Fibroblast of skin of left quadriceps (primary cell): ENCODE measurements at places on chromosomes 13 and 19.
A peak's percentile ranks its signal among the peaks of the same experiment; 100 is the strongest.

GRCh38 chr19:49196527-49197240 lies 39.1 kb downstream of the TRPM4 start:
- no peak for DNase-seq

DNA sequence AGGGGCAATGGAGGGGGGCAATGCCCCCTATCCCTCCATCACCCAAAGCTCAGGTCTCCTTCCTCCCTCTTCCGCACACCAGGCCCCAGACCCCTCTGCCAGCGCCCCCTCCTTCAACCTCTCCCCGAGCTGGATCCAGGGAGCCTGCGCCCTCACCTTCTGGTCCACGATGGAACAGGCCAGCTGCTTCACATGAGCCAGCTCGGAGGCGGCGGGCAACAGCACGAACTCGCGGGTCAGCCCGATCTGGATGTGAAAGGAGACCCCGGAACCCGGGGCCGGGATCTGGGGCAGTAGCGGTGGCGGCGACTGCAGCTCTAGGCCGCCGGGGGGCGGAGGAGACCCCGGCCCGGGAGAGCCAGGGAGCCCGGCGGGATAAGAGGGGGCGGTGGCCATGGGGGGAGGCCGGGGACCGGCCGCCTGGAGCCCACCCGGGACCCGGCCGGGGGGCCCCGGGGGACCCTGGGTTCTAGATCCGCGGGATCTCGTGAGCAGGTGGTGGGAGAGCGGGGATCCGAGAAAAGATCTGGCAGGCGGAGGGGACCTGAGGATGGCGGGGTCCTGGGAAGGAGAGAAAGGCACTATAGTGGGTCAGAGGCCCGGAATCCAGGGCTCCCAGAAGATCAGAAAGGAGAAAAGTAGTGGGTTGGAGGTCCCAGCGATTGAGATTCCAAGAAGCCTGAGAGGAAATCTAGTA lies 791 bp downstream of the PRKD2 start:
- DNase-seq = no peak

DNA sequence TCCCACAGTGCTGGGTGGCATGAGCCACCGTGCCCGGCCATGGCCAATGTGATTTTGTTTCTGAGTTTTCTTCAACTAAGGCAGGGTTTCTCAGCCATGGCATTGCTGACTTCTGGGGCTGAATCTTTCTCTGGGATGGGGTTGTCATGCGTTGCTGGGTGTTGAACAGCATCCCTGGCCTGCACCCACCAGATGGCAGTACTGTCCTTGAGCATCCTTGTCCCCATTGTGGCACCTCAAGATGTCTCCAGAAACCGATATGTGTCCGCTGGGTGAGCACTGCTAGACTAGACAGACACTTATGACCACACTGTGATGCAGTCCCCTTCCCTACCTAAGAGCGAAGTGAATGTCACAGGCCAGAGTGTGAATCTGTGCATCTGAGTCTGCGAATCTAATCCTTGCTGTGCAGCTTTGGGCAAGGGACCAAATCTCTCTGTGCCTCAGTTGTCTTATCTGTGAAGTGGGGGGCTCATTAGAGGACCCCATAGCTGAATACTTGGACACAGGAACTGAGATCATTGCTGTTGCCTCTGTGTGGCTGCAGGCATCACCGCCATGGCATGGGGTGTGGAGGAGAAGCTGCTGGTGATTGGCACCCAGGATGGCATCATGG lies 50.3 kb upstream of the SIN3B start:
- DNase-seq = peak; percentile 3

GRCh38 chr13:76889254-76889653 lies 3.0 kb upstream of the KCTD12 start:
- DNase-seq = no peak

DNA sequence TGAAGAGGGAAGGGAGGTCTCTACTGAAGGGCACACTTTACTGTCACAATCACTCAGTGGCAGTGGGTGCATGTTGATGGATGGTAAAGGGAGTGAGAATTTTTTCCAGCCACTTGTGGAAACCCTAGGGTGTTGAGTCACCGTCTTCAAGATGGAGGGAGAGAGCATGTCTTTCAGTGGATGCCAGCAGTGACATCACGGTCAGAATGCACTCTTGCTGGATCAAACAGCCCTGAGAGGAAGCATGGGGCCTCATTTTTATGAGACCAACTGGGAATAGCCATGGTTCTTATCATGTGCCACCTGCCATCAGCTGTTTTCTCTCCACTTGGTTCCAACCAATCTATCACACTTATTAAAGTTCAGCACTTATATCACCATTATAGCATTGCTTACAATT lies 182.5 kb downstream of the KCNRG start:
- DNase-seq = no peak

- no peak for DNase-seq
Observed at GRCh38 chr13:28258417-28258816, 120.1 kb downstream of the PAN3 start.

GRCh38 chr13:40187841-40188591 lies 478.4 kb downstream of the FOXO1 start:
- no peak for DNase-seq

- DNase-seq = no peak
Observed at GRCh38 chr19:46296202-46296480, 701 bp upstream of the HIF3A start.

- DNase-seq = no peak
Observed at GRCh38 chr13:81874681-81875661, 1534.0 kb upstream of the SPRY2 start.

DNA sequence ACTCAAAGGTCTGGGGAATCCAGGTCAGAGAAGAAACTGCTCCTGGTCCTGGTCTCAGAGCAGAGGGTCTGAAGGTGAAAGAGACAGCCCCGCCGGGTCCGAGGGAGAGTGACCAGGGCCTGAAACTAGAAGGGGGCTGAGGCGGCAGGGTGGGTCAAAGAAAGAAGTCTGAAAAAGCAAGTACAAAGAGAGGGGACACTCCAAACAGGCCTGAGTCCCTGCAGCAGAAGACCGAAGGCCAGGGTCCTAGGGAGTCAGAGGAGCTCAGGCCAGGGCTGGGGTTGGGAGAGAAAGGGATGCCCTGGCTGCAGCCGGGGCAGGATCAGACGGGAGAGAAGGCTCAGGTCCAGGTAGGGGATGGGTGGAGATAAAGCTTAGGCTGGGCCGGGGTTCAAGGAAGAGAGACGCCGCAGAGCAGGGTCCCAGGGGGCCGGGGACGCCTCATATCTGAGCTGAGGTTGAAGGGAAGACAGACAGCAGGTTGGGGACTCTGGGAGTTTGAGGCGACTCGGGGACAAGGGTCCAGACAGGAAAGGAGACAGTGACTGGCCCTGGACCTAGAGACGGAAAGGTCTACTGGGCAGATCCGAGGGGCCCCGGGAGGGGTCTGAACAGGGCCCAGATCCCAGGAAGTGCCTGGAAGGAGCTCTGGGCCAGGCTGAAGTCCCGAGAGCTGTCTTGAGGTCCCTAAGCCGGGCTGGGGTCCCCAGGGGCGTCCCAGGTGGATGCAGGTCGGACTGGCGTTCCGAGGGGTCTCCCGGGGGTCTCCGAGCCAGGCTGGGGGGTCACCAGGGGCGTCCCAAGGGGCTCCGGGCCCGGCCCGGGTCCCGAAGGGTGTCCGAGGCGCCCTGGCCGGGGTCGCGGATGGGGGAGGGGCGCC lies 795 bp downstream of the MLLT1 start:
- DNase-seq = no peak

- DNase-seq = peak; percentile 65
Observed at GRCh38 chr19:7534531-7535046, 928 bp upstream of the PNPLA6 start.

- DNase-seq = no peak
Observed at GRCh38 chr13:27261396-27261795, 9.2 kb upstream of the RASL11A start.

DNA sequence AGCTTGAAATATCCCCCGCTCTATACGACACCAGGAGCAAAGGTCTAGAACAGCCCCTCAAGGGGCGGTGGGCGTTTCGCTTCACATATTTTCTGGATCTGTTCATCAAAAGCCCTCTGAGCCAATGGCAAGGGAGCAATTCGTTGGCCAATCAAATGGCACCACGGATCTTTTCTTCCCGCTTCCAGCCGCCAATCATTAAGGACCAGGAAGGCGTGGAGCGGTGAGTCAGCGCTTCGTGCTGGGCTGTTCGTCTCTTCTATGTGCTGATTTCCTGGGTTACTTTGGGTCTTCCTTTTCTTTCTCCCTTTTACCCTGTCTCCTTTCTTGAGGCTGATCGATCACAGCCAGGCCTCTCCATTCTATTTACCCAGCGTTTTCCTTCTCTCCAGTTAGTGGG lies at the start of gene NLRP4:
Gene NLRP4 (plus strand): TSS at position 201 of the 400 bp plus-strand sequence. CDS start 15,541 bp downstream, outside the sequence.
- no peak for DNase-seq

GRCh38 chr19:48491793-48492123 lies 19.9 kb downstream of the LMTK3 start:
- no peak for DNase-seq

DNA sequence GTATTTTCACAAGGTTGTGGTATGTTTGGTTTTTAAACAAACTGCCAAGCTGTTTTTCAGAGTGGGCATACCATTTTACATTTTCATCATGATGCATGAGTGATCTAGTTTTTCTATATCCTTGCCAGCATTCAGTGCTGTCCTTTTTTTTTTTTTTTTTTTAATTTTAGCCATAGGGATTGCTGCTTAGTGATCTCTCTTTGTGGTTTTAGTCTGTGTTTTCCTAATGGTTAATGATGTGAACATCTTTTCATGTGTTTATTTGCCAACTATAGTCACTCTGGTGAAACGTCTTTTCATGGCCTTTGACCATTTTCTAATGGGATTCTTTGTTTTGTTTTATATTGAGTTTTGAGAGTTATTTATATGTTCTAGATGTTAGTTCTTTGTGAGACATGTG lies 59.7 kb downstream of the SHISA2 start:
- DNase-seq = no peak

DNA sequence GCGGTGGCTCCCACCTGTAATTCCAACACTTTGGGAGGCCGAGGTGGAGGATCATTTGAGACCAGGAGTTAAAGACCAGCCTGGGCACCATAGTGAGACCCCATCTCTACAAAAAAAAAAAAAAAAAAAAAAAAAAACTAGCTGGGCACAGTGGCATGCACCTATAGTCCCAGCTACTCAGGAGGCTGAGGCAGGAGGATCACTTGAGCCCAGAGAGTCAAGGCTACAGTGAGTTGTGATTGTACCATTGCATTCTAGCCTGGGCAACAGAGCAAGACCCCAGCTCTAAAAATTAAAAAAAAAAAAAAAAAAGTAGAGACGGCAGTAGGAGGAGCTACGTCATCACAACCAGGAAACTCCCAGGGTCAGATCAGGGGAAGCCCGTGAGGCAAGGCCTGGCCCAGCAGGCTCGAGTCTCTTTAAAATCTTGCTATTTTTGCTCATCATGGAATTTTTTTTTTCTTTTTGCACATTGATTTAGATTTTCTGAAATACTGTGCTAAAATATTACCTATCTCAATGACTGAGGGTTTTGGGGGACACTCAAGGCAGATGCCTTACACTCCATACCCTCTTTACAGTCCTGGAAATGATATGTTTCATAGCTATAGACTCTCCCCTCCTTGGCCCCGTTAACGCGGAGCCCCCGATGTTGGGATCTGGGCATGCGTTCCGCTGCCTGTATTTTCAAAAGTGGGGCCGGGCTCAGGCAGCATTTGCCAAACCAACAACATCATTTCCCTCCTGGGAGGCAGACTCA lies 44.4 kb upstream of the USE1 start:
- DNase-seq = no peak

- DNase-seq = no peak
Observed at GRCh38 chr13:107069108-107069776, 501.3 kb upstream of the ARGLU1 start.

GRCh38 chr13:33172400-33172799 lies 113.2 kb downstream of the STARD13 start:
- no peak for DNase-seq

DNA sequence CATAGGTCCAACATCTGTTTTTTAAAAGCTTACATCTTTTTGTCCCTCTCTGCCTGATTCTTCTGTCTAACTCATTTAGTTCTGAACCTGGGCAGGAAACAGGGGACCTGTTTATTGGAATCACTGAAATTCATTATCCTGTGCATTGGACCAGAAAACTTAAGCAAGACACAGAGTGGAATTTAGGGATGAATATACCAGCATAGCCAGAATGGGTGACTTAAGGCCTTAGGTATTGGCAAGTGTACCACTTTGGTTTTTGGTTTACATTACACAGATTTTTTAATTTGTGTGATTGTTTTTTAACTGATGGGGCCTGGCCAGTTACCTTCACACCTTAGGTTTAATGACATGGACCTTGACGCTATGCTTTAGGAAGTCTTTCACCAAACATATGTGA lies 232.5 kb downstream of the GPC5 start:
- no peak for DNase-seq

- no peak for DNase-seq
Observed at GRCh38 chr13:108003626-108004025, 211.7 kb downstream of the LIG4 start.

- no peak for DNase-seq
Observed at GRCh38 chr19:48680436-48681126, 7.8 kb upstream of the NTN5 start.

GRCh38 chr19:55392820-55393761 lies 7.4 kb downstream of the RPL28 start:
- no peak for DNase-seq

- DNase-seq = no peak
Observed at GRCh38 chr13:22665506-22665905, 515.3 kb upstream of the SGCG start.

DNA sequence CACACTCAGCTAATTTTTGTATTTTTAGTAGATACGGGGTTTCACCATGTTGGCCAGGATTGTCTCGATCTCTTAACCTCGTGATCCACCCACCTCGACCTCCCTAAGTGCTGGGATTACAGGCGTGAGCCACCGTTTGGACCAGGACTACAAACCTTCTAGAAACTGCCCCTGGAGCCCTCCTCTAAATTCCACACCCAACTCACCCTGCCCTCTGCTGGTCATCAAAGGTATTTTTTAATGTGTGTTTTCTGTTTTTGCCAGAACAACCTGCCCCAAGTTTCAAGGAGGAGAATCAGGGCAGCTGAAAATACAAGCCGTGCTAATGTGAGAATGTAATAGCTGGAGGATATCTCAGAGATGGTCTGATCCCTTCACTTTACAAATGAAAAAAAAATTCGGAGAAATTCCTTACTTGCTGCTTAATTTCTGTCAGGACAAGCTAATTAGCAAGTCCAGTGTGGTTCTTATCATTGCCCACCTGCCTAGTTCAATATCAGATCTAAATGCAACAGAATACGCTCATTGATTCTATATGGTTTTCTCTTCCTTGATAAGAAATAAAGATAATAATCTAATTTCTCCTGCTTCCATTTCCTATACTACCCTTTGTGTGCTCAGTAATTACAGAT lies 4.1 kb downstream of the ATP8A2 start:
- DNase-seq = peak; percentile 12

- peak; percentile 80 for DNase-seq
Observed at GRCh38 chr13:114234645-114235421, at the start of gene CDC16. Gene CDC16, plus strand, starts transcription at chr13:114234897. Its CDS starts 188 bp downstream, at chr13:114235085.
